ENCODE measurements at places on chromosomes 6 and 20. TPM values are rescaled to one million over a fixed set of nuclear protein-coding genes. Genes with fewer than 3 reads are reported as not detected.
A peak's percentile ranks its signal among the peaks of the same experiment; 100 is the strongest.

- no peaks in the 10 kb centered on the region for H3K27me3 ChIP-seq
- H3K4me1 ChIP-seq: peaks cover 35% of the 10 kb centered on the region
These were observed 15.2 kb downstream of the TFEB start for GRCh38 chr6:41720262-41720620.

- DNase-seq: no peak
- peaks cover 50% of the 10 kb centered on the region for H3K4me1 ChIP-seq
- H3K4me3 ChIP-seq: peak overlapping the region; percentile 4
- no peaks in the 10 kb centered on the region for H3K27me3 ChIP-seq
- no peaks in the 10 kb centered on the region for H3K36me3 ChIP-seq
- H3K27ac ChIP-seq: peak overlapping the region; percentile 89
These were observed 18.0 kb downstream of the ATP9A start for GRCh38 chr20:51750037-51750769.

MAVS gene
- total RNA-seq: 47.0 TPM

DNA sequence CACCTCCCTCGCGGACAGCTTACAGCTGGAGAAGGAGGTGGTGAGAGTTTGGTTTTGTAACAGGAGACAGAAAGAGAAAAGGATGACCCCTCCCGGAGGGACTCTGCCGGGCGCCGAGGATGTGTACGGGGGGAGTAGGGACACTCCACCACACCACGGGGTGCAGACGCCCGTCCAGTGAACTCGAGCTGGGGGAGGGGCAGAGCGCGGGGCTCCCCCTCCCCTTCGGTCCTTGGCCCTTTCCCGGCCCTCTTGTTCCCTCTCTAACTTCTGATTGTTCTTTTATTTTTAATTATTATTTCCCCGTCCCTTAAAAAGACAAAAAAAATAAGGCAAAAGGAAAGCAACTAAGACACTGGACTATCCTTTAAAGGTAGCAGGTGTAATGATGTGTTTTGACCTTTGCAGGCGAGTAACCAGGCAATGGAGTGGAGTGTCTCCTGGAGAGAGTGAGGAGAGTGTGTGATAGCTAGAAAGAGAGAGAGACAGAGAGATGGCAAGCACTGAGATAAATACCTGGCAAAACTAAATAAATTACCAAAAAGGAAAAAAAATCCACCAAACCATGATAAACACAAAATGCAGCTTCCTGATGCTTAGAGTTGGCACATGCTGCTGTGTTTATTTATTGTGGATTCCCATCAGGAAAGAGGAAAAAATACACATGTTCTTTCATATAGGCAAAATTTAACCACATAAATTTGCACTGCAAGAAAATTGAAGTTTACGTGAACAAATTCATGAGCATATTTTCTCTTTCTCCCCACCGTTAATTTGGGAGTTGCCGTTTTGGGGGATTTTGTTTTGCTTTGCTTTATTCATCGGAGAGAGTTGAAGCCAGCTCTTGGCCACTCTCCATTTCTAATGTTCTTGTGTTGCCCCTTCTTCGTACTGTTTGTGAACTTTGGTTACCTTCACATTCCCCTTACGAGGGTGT, 1.9 kb downstream of the POU3F2 start:
- no peak overlapping the region for H3K27ac ChIP-seq
- no peaks in the 10 kb centered on the region for H3K36me3 ChIP-seq
- no peak for DNase-seq
- peak overlapping the region; percentile 57 for H3K4me3 ChIP-seq

GRCh38 chr6:36818756-36819155, 20.5 kb downstream of the CPNE5 start:
- H3K27ac ChIP-seq: no peak overlapping the region
- H3K36me3 ChIP-seq: no peaks in the 10 kb centered on the region
- H3K4me3 ChIP-seq: no peak overlapping the region
- peaks cover 5% of the 10 kb centered on the region for H3K4me1 ChIP-seq
- H3K27me3 ChIP-seq: no peaks in the 10 kb centered on the region
- DNase-seq: no peak

LIN28B gene
- not detected for total RNA-seq

- DNase-seq: no peak
- no peak overlapping the region for H3K27ac ChIP-seq
- no peaks in the 10 kb centered on the region for H3K36me3 ChIP-seq
- peaks cover 40% of the 10 kb centered on the region for H3K4me1 ChIP-seq
- H3K4me3 ChIP-seq: no peak overlapping the region
- no peaks in the 10 kb centered on the region for H3K27me3 ChIP-seq
These were observed 301.0 kb downstream of the HACE1 start for GRCh38 chr6:104558746-104559145.

GRCh38 chr20:23180451-23180921, 94.4 kb upstream of the CD93 start:
- H3K4me3 ChIP-seq: no peak overlapping the region
- no peak for DNase-seq
- peaks cover 17% of the 10 kb centered on the region for H3K27me3 ChIP-seq
- peaks cover 11% of the 10 kb centered on the region for H3K4me1 ChIP-seq
- H3K27ac ChIP-seq: peak overlapping the region; percentile 36

- H3K4me1 ChIP-seq: peaks cover 65% of the 10 kb centered on the region
- no peak for DNase-seq
- no peaks in the 10 kb centered on the region for H3K36me3 ChIP-seq
- peak overlapping the region; percentile 57 for H3K27ac ChIP-seq
- H3K27me3 ChIP-seq: no peaks in the 10 kb centered on the region
These were observed 117.5 kb downstream of the GMPR start for GRCh38 chr6:16355699-16356446.

DNA sequence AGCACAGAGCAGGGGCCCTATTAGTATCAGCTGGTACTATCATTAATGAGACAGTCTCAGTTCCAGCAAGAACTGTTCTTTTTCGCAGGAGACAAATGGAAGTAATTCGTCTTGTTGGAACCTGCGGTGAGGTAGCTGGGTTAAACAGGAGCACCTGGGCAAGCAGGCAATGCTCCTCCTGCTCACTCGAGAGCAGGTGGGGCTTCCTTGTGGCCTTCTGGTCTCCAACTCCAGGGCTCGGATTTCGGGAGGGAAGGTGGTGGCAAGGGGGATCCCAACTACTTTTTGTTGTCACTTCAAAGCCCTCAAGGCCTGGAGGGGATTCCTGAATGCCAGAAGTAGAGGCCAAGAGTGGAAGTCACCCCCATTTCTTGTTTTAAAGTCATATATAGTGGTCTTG, 1.3 kb upstream of the SPEF1 start:
- H3K27me3 ChIP-seq: no peaks in the 10 kb centered on the region
- H3K36me3 ChIP-seq: peaks cover 2% of the 10 kb centered on the region
- no peak for DNase-seq
- H3K27ac ChIP-seq: peak overlapping the region; percentile 24
- H3K4me1 ChIP-seq: peaks cover 42% of the 10 kb centered on the region
- H3K4me3 ChIP-seq: no peak overlapping the region

Measured in osteocyte (in vitro differentiated cells).